Right forelimb (tissue), 1 donor: ENCODE measurements at places on chromosomes 7 and 10.

- no peak for DNase-seq
These were observed 42.4 kb downstream of the TNS3 start for GRCh38 chr7:47539398-47540052.

- DNase-seq: no peak
These were observed 186.8 kb upstream of the NEBL start for GRCh38 chr10:21083861-21084260.

GRCh38 chr7:134514106-134514505 lies 13.3 kb upstream of the AKR1B10 start:
- no peak for DNase-seq

DNA sequence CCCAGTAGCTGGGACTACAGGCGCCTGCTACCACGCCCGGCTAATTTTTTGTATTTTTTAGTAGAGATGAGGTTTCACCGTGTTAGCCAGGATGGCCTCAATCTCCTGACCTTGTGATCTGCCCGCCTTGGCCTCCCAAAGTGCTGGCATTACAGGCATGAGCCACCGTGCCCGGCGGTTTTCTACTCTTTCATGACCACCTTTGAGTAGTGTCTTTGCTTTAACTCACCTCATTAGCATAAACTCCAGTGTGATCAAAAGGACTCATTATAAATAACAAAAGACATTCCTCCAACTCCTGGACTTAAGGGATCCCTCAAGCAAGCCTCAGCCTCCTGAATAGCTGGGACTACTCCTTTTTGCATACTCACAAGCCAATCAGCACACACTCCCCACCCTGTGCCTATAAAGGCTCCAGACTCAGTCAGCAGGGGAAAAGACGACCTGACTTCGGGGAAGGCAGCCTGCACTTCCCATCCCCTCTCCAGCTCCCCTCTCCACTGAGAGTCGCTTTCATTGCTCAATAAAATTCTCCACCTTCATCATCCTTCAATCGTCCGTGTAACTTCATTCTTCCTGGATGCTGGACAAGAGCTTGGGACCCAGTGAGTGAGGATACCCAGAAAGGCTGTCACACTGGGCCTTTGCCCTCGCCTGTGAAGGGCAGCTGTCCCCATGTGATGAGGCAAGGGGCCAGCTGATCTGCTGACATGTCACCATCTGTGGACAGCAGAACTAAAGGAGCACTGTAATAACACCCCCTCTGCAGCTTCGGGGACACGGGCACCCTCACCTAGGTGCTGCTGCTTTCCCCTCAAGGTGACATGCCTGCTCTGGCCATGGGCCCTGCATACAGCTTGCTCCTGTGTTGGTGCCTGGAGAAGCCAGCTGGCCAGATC lies 35.0 kb upstream of the EIF4H start:
- DNase-seq: no peak

DNA sequence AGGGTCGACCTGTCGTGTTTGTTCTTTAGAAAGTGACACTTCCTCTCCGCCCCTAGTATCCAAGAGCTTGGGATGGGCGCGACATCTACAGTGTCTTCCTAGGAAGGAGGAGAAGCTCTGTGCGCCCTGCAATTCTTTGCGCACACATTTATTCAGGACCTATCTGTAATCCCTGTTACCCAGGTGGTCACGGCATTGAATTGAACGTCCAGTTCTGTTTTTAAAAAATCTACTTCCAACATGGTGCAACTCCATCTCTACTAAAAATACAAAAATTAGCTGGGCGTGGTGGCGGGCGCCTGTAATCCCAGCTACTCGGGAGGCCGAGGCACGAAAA lies 606 bp upstream of the LAMB1 start:
- no peak for DNase-seq

- no peak for DNase-seq
These were observed 92.4 kb downstream of the ARID5B start for GRCh38 chr10:61993711-61994401.

GRCh38 chr10:8637640-8638039 lies 583.2 kb downstream of the GATA3 start:
- DNase-seq: no peak

DNA sequence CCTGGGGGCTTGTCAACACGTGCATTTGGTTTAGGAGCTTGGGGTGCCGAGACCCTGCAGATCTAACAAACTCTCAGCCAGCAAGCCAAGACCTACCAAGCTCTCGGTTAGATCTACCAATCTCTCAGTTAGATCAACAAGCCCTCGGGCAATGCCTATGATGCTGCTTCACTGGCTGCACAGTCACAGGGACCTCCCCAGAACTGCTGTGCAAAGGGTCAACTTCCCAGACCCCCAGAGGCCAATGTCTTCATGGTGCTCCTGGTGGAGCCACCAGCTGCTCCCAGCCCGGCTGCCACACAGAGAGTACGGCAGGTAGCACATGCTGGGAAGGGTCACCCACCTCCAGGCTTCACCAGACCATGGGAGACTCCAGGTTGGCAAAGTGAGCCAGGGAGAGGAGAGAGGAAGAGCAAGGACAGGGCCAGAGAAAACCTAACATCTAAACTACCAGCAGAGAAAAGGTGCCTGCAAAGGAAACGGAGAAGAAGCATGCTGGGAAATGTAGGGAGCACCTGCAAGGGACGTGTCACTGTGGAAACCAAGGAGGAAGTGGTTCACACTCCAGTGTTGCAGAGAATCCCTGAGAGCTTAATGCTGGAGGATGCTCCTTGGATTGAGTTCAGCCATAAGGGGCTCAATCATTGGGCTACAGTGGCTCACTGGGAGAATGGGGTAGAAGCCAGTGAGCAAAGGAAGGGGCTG lies 51.5 kb upstream of the GDF10 start:
- DNase-seq: peak; percentile 38

DNA sequence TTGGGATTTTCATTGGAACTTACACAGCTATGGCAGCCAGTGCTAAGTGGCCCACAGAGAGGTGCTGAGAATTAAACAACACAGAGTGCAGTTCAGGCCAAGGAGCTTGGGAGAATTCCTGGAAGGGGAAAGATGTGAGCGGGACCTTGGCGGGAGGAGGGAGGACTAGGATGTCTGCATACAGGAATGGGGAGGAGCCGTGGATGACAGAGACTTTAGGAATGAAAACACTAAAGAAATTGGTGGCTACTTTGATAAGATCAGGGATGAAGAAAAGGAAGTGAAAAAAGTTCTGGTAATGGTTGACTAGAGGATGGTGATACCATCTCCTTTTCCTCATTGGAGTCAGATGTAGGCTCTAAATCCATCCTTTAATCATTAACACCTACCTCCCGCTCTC lies 234.2 kb upstream of the FZD8 start:
- DNase-seq: no peak
